ENCODE measurements at places on chromosomes 12 and 14.

GRCh38 chr14:61106959-61107641, 126.1 kb downstream of the SLC38A6 start:
- peak; percentile 71 for DNase-seq

- peak; percentile 57 for DNase-seq
Measured at GRCh38 chr14:70027785-70028428, 148.7 kb downstream of the SMOC1 start.

DNA sequence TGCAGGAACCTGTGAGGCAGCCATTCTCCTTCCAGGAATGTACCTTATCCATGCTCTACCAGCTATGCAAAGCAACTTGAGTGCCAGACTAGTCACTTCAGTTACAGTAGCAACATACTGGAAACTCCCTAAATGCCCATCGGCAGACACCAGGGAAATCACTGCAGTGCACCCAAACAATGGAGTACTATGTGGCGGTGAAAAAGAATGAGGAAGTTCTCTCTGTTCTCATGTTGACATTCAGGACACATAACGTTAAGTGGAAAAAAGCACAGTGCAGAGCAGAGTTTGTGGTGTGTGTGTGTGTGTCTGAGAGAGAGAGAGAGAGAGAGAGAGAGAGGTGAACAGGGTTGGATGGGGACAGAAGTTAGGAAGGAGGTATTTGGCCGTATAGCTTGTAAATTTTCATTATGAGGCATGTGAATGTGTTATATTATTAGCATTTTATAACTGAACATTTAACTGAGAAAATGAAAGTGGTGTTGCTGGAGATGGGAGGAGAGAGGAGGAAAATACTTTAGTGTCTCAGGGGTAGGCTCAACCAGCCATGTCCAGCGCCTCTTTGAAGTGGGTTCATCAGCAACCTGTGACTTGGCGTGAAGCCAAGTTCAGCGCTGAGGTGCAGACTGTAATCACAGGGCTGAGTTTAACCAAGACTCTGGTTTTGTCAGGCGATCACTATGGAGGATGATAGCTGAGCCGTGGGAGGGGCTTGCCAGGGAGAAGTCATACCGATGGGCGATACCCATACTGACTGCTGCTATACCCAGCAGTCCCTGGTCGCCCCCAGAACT, 17.3 kb downstream of the TNFAIP2 start:
- DNase-seq, result no peak

DNA sequence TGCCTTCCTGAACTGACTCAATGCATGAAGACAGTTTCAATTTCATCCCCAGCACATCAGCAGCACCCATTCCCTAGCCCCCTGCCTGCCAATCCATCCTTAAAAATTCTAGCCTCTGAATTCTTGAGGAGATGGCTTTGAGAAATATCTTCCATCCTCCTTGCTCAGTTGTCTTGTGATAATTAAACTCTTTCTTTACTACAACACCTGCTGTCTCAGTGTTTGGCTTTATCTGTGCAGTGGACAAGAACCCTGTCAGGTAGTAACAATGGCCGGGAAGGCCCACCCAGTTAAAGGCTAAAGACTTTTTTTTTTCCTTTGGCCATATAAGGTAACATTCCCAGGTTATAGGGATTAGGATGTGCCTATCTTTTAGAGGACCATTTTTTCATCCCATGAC, 114.4 kb upstream of the NAP1L1 start:
- no peak for DNase-seq

- no peak for DNase-seq
Measured at GRCh38 chr12:49689785-49690184, 17.4 kb downstream of the FMNL3 start.

GRCh38 chr14:78519863-78520262, 349.7 kb downstream of the NRXN3 start:
- DNase-seq, result peak; percentile 32

DNA sequence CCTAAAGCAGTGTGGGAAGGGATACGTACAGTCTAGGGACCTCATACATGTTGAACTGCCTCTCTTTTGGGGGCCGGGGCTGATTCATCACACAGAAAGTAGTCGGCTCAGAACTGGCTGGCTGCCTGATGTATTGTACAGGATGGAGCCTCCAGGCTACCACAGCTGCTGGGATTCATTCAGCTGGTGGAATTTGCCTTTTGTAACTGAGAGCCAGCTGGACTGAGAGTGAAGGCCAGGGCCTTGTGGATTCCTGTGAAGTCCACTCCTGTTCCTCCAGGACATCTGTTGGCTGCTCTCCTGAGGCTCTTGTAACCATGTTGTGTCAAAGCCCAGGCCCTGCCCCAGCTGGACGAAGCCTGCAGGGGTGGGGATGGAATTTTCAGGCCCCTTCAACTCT, 116.3 kb upstream of the PRICKLE1 start:
- peak; percentile 92 for DNase-seq

- DNase-seq, result peak; percentile 14
Measured at GRCh38 chr14:51044961-51045360, 49.9 kb downstream of the TRIM9 start.

DNA sequence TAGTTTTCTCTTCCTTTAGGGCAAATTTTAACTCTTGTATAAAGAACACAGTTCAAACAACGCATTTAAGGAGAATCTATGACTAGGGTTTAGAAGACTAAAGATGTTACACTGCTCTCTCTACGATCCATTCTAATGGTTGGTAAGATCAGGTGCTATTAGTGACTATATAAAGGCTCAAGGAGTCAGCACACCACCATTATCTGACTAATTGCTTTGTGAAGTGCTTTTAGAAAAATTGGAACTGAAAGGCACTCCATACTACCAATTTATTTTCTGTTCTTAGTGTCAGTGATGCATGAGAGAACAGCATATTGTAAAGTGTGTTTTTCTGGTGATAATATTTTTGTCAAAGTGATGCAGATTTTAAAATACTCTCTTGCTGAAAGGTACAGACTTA, 136.8 kb downstream of the SYT1 start:
- no peak for DNase-seq

DNA sequence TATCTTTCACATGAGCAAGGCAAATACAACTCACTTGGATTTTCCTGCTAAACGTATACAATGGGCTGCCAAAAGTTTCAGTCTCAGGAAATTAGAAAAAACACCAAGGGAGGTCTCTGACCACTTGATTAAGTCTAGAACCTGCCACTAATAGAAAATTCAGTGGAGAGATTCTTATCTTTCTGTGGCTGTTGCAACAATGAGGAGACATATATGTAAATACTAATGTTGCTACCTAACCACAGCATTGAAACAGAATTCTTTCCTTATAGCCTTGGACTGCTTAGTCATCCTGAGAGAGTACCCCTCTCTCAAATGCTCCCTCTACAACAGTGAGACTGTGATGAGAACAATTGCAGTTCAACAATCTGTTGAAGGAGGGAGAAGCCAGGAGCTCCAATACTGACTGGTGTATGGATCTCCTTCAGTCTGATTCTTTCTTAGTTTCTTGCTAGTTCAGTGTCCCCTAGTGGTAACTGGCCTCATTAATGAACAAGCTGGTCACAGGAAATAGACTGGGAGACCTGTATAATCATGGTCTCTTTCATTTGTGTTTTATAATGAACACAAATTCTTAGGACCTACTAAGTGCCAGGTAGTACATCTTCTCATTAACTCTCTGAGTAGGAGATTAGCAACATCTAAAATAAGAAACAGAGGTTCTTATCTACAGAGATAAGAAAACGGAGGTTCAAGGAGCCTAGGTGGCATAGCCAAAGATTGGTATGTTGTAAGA, 164.5 kb downstream of the SLC38A4 start:
- DNase-seq, result peak; percentile 87

- peak; percentile 17 for DNase-seq
Measured at GRCh38 chr12:54980341-54980740, 4.2 kb downstream of the TESPA1 start.
